ENCODE measurements at places on chromosomes 7 and 10. TPM values are rescaled to one million over a fixed set of nuclear protein-coding genes. Genes with fewer than 3 reads are reported as not detected.

DNA sequence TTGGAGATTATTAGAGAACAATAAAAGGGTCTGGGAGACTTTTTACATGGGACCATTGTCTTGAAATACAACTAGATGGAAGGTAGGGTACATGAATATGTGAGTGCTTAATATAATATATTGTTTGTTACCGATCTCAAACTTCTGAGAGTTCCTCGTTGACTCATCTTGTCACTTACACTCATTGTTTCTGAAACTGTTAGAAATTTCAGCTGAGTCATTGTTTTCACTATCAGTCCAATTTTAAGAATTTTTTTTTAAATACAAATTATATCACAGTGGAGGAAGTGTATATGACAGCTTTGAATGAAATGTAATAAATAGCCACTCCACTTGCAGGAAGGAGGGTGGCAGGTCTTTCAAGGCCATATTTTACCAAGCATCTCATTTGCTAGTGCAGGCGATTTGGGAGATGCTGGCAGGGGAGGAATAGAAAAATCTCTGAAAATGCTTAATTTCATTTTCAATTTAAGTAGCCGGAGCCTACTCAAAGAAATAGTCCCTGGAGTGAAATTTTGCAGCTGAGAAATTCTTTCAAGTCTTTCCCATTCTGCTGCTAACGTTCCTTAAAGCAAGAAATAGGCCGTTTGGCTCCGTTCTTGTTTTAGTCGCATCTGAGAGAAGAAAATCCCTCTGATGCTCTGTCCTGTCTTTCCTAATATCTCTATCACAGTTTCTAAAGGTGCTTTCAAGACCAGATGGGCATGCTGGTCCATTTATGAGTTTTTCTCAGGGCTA, 1404.2 kb upstream of the CELF2 start:
- H3K4me1 ChIP-seq = no peaks in the 10 kb centered on the region
- H3K27me3 ChIP-seq = no peaks in the 10 kb centered on the region
- H3K27ac ChIP-seq = no peak overlapping the region
- no peak overlapping the region for H3K4me3 ChIP-seq
- H3K36me3 ChIP-seq = no peaks in the 10 kb centered on the region

Gene MACROH2A2
- 9.6 TPM for total RNA-seq

GRCh38 chr10:50431133-50431532, 179.8 kb upstream of the ASAH2 start:
- peak overlapping the region; percentile 50 for H3K27ac ChIP-seq
- peaks cover 24% of the 10 kb centered on the region for H3K4me1 ChIP-seq
- peaks cover 33% of the 10 kb centered on the region for H3K36me3 ChIP-seq
- H3K4me3 ChIP-seq = peak overlapping the region; percentile 50
- no peaks in the 10 kb centered on the region for H3K27me3 ChIP-seq
- DNase-seq = no peak

- peaks cover 9% of the 10 kb centered on the region for H3K27me3 ChIP-seq
- H3K4me1 ChIP-seq = no peaks in the 10 kb centered on the region
- no peaks in the 10 kb centered on the region for H3K36me3 ChIP-seq
- no peak overlapping the region for H3K4me3 ChIP-seq
- no peak for DNase-seq
- no peak overlapping the region for H3K27ac ChIP-seq
These were observed 45.6 kb upstream of the SCIN start for GRCh38 chr7:12524794-12525386.

DNA sequence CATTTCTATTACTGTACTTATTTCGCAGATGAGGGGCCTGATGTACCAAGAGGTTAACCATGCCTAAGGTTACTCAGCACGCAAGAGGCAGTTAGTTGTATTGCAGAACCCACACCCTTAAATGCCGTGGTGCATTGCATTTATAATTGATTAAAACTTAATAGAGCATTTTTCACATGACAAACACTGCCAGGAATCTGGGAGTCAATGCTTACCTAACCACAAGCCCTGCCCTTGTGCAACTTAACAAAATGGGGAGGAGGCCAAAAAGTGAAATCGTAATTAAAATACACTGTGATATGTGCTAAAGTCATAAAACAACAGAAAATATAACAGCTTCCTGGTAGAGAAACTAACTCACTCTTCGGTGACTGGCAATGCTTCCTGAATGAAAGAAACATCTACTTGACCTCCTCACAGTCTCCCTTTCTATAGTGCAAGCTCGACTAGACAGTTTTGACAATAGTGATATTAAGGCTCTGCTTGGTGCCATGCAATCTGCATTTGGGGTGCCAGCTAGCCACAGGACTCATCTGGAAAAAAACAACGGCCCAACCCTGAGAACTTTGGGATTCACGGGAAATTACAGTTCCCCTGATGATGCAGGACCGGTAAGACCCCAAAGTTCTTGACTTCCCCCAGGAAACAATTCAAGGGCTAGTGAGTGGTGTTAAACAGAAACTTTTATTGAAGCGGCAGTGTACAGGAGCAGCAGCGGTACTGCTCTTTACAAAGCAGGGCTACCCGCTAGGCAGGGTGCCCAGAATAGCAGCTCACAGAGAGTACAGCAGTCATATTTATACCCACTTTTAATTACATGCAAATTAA, 612.4 kb downstream of the TNS3 start:
- H3K4me3 ChIP-seq = no peak overlapping the region
- H3K27me3 ChIP-seq = no peaks in the 10 kb centered on the region
- H3K27ac ChIP-seq = no peak overlapping the region
- H3K4me1 ChIP-seq = no peaks in the 10 kb centered on the region
- no peak for DNase-seq
- H3K36me3 ChIP-seq = no peaks in the 10 kb centered on the region

Gene PPP1R9A
- 0.06 TPM for total RNA-seq

GRCh38 chr7:14125998-14126397, 136.5 kb upstream of the ETV1 start:
- H3K27me3 ChIP-seq = no peaks in the 10 kb centered on the region
- no peaks in the 10 kb centered on the region for H3K4me1 ChIP-seq
- no peak for DNase-seq
- no peaks in the 10 kb centered on the region for H3K36me3 ChIP-seq
- H3K4me3 ChIP-seq = no peak overlapping the region

DNA sequence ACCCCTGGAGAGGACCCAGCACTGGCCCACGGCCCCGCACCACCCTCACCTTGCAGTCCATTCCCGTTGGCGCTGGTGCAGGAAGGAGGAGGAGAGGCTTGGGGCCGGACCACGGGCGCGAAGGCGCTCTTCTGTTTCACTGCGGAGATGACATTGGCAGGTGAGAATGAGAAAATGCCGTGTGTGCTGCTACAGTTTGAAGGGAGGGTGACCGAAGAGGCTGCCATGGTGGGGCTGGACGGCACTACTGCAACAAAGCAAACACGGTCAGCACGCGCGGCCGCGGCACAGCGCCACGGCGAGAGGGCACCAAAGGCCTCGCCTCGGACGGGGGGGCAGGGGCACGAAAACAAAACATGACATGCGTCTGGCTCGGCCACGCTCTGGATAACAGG, 123.9 kb downstream of the EBF3 start:
- no peaks in the 10 kb centered on the region for H3K4me1 ChIP-seq
- H3K4me3 ChIP-seq = no peak overlapping the region
- H3K27me3 ChIP-seq = no peaks in the 10 kb centered on the region
- DNase-seq = no peak

- H3K4me1 ChIP-seq = peaks cover 2% of the 10 kb centered on the region
- peaks cover 19% of the 10 kb centered on the region for H3K27me3 ChIP-seq
- DNase-seq = peak; percentile 77
- H3K36me3 ChIP-seq = no peaks in the 10 kb centered on the region
- no peak overlapping the region for H3K27ac ChIP-seq
These were observed 59.3 kb upstream of the COMTD1 start for GRCh38 chr10:75294866-75295701.

Gene KCNH2
- 0.54 TPM for total RNA-seq

DNA sequence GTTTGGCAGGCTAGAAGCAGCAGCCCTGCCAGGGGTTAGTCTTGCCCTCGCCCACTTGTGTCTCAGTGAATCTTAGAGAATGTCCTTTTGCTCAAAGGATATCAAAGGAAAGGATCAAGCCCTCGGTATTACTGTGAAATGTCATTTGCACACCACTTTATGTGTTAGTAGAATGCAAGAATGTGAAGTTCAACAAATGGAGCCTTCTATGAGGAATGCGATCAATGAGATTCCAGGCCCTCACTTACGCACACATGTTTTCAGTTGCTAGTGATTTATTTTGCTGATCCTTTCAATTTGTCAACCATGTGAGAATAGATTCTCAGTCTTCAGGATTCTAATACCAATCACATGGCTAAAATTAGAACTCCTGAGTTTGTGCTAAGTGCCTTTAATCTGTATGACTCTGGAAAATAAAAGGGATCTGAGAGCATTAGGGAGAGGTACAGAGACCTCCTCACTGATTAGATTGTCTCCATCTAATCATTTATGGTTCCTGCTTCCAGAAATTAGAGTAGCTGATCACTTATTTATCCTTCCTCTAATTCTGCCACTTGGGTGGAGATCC, 123.0 kb upstream of the SP4 start:
- no peak overlapping the region for H3K27ac ChIP-seq
- no peak for DNase-seq
- H3K27me3 ChIP-seq = no peaks in the 10 kb centered on the region
- H3K36me3 ChIP-seq = peaks cover 26% of the 10 kb centered on the region

DNA sequence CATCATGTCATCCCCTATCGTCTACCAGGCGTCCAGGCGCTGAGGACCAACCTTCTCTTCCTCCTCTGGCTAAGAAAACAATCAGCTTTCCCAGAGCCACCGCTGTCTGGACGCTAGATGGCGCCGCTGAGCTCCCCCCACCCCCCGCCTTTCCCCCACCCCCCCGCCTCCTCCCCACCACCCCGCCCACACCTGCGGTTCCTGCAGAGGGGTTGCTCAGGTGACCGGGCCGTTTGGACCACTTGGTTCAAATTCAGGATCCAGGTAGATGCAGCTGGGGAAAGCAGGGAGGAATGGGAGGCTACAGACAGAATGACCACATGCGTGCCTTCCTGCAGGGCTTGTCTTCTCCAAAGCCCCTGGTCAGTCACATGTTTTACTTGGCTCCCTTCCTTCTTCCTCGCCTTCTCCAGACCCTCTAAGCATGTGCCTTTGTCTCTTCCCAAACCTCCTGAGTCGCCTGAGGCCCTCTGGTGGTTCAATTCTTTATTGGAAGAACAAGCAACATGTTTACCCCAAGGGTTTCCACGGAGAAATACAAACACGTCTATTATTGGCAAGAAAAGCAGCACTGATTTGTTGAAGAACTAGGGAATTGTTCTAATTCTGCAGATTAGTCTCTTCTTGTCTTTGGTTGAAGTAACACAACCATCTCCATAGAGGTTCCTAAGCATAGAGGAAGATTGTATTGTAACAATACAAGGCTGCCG, 24.7 kb downstream of the AOC1 start:
- DNase-seq = no peak
- H3K36me3 ChIP-seq = peaks cover 5% of the 10 kb centered on the region
- H3K27me3 ChIP-seq = peaks cover 47% of the 10 kb centered on the region
- no peak overlapping the region for H3K27ac ChIP-seq
- H3K4me3 ChIP-seq = no peak overlapping the region
- H3K4me1 ChIP-seq = peaks cover 1% of the 10 kb centered on the region

- peaks cover 5% of the 10 kb centered on the region for H3K27me3 ChIP-seq
- DNase-seq = no peak
- no peak overlapping the region for H3K27ac ChIP-seq
These were observed 81.8 kb downstream of the PTPN20 start for GRCh38 chr10:46992803-46993561.

- H3K4me3 ChIP-seq = peak overlapping the region; percentile 84
- no peaks in the 10 kb centered on the region for H3K36me3 ChIP-seq
- peak; percentile 63 for DNase-seq
- H3K27ac ChIP-seq = peak overlapping the region; percentile 92
- peaks cover 23% of the 10 kb centered on the region for H3K4me1 ChIP-seq
These were observed 79.0 kb upstream of the PLXNA4 start for GRCh38 chr7:132655131-132655727.

Gene CDH23
- 5.3 TPM for total RNA-seq

- peaks cover 18% of the 10 kb centered on the region for H3K4me1 ChIP-seq
- peak overlapping the region; percentile 40 for H3K4me3 ChIP-seq
- peak overlapping the region; percentile 82 for H3K27ac ChIP-seq
- no peaks in the 10 kb centered on the region for H3K36me3 ChIP-seq
These were observed 59.9 kb upstream of the DNAJB6 start for GRCh38 chr7:157276731-157277562.

Gene PRSS2
- total RNA-seq = not detected

Gene PYROXD2
- 14.0 TPM for total RNA-seq

DNA sequence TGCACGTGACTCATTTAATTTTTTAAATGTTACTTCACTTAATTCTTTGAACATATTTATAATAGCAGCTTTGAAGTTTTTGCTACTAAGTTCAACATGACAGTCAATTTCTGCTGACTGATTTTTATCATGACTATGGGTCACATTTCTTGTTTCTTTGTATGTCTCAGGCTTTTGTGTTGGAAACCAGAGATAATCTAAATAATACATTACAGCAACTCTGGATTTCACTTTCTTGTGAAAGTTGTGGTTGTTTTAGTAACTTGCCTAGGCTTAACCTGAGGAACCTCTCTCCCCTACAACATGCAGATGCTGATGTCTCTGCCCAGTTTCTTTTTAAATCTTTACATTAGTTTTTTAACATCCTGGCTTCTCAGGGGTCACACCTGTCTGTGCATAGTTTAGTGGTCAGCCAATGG, 180.8 kb downstream of the CCDC71L start:
- no peak overlapping the region for H3K4me3 ChIP-seq
- no peak for DNase-seq
- H3K27me3 ChIP-seq = peaks cover 18% of the 10 kb centered on the region

DNA sequence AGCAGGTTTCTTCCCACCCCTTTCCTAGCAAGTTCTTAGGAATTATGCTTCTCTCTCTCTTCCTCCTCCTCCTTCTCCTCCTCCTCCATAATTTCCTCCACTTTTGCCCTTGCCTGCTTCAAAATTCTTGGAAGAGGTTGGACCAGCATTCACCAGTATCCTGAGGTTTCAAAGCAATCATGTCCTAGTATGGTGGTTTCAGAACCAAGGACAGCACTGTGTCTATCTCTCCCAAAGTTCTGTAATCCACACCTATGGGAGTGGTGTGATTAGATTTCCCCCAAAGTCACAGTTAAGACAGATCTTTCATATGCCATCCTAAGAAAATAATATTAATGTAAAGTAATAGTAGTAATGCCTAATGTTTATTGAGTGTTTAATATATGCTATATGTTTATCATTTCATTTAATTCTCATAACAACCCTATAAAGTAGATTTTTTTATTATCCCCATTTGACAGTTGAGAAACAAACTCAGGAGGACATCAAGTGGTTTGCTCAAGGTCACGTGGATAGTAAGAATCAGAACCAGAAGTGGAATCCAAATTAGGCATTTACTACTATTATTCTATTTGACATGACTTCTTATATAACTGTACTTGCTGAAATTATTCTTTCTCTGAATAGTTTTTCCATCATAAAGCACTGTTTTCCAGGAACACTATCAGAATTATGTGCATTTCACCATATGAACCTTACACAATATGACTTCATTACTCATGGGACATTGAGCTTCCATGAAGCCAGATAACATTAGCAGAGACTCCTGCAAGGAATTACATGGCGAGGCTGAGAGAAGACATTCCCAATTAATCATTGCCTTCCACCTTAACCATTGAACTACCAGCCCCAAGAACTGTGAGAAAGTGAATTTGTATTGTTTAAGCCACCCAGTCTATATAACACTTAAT, 91.4 kb downstream of the IPMK start:
- no peak for DNase-seq
- no peaks in the 10 kb centered on the region for H3K36me3 ChIP-seq
- peaks cover 12% of the 10 kb centered on the region for H3K27me3 ChIP-seq
- peaks cover 2% of the 10 kb centered on the region for H3K4me1 ChIP-seq
